ENCODE measurements at places on chromosomes 2 and 18.

DNA sequence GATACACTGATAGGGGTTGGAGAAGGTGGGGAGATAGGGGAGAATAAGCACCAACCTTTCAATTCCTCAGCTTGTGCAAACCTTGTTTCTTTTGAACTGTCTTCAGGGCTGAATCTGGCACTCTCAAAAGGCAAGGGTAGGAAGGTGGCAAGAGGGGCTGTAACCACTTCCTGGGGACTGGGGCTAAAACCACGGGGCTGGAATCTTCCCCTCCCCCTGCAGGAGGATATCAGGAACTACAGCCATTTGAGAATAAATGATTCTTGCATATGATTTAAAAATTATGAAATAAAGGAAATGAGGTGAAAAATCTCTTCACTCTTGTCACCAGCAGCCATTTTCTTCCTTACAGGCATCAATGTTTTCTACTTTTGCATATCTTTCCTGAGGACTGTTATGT is 50.8 kb downstream of the ATOH8 start:
- no peak for DNase-seq

DNA sequence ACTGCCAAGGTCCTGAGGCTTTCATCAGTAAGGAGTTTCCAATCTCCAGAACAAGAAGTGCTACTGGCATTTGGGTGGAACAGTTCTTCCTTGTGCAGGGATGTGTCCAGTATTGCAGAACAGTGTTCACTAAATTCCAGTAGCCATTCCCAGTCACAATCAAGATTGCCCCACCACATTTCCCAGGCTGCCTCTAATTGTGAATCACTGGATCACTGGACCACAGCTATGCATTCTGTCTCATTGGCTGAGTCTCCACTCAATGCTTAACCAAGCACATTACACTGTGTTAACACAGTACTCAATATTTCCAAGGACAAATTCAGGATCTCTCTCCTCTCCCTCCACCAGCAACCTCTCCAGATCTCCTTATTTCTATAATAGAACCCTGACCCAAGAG is 160.2 kb upstream of the CCDC150 start:
- DNase-seq = no peak

GRCh38 chr2:209986415-209986814 is 16.0 kb upstream of the RPE start:
- no peak for DNase-seq

DNA sequence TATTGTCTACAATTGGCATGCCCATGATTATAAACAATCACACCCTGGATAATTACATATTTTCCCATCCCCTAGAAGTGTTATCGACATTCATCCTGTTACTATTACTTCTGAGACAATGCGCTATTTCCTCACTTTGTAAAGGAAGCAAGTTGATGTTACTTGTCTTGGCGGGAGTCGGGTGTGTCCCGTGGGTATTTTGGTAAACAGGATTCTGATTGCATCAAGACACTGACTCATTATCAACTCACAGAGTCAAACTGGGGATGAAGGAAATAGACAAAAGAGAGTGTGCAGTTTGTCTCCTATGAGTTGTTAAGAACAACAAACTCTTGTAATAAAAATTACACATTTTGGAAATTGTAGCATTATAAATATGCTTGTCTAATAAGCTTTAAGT is 142.7 kb downstream of the GALR1 start:
- DNase-seq = no peak

- no peak for DNase-seq
Observed at GRCh38 chr18:62914871-62915392, 199.6 kb downstream of the PHLPP1 start.

GRCh38 chr2:112891385-112891831 is 19.6 kb upstream of the IL37 start:
- no peak for DNase-seq

GRCh38 chr2:45439788-45440773 is 171.0 kb downstream of the SRBD1 start:
- DNase-seq = no peak

- DNase-seq = no peak
Observed at GRCh38 chr2:17792515-17792914, 23.7 kb upstream of the MSGN1 start.

- no peak for DNase-seq
Observed at GRCh38 chr2:29834624-29835023, 86.8 kb downstream of the ALK start.

- no peak for DNase-seq
Observed at GRCh38 chr2:23603581-23603980, 218.6 kb downstream of the KLHL29 start.

DNA sequence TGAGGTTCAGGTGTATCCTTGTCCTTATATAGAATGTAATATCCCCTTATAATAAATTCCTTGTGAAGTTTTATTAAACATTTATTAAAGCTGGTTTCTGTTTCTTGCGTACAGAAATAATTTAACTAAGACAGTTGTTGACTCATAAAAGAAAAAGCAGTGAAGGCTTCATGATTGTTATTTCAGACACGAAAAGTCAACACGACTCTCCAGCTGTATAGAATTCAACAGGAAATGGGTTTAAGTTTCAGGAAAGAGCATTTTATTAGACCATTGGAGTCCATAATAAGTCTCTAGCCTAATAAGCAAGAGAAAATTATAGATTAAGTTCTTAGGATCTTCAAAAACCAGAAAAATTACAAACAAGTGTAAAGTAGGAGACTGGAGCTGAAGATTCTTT is 62.2 kb downstream of the KCNE4 start:
- no peak for DNase-seq

- no peak for DNase-seq
Observed at GRCh38 chr2:131105950-131106801, 1.0 kb downstream of the PLEKHB2 start.

DNA sequence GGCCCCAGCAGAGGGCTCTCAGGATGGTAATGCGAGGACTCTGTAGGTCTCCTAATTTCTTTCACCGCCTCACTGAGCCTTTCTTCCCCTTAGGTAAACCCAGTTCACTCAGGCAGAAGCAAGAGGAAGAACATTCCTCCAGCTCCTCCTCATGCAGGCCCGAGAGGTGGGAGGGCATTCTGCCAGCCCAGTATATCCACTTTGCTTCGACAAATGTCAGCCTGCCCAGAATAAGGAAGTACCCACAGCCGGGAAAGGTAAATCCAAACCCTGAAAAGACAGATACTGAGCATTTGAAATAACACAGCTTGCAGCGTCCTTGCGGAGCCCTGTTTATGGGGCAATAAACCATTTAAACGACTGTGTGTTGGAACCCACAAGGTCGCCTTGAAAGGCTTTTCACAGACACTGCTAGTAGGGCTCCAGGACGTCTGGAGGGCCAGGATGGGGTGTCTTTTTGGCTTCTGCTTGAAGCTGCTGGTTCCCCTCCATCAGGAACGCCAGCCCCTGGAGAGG is 63.0 kb upstream of the STPG4 start:
- DNase-seq = no peak

DNA sequence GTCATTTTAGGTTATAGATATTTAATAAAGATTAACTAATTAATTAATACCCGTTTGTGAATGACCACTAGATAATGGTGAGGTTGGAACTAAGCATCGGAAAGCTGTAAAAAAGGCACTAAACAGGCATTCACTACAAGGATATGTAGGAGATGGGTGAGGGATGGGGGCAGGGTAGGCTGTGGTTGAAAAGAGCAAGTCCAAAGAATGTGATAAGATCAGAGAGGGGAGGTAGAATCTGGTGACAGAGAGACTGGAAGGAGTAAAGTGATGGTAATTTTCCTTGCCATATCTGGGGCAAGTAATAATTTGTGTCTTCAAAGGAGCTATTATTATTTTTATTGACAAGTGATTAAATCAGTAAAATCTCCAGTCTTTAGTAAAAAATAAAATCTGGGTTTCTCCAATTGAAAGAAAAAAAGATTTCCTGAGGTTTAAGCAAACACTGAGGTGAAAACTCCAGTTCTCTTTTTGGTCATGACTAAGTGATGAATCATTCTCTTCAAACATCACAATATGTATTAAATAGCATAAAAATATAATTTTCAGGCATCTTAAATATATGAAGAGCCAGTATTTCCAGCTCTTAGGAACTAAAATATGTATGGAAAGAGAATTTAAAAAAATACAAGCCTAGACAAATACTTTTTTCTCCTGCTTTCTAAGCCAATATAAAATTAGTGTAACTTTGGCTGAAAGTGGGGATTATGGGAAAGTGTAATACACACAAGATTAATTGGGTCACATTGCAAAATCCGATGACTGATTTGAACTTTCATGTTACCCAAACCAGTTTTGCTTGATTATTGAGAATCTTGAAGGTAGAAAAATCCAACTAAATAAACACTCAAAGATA is 259.1 kb upstream of the RBMS1 start:
- DNase-seq = no peak

DNA sequence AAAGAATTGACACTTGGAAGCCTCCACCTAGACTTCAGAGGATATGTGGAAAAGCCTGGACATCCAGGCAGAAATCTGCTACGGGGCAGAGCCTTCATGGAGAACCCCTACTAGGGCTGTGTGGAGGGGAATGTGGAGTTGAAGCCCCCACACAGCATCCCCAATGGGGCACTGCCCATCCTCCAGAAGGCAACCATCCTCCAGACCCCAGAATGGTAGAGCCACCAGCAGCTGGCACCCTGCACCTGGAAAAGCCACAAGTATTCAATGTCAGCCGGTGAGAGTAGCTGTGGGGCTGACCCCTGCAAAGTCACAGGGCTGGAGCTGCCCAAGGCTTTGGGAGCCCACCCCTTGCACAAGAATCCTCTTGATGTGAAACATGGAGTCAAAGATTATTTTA is 53.6 kb upstream of the SNTG2 start:
- DNase-seq = no peak

- DNase-seq = no peak
Observed at GRCh38 chr2:98515250-98515991, 70.8 kb downstream of the INPP4A start.

DNA sequence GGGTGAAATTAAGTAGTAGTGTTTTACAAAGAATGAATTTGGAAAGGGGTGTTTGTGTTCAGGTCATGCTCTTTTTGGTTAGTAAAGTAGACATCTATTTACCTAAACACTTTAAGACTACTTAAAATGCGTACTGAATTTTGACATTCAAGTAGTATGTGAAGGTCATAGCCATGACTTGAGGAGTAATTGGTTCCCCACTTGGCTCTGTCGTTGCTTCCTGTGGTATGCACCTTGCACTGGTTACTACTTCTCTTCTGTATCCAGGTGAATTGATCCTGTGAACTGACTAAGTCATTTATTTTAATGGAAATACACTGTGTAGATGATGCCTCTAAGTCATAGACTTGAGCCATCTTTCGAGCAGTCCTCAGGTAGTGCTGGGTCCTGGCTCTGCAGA is 97.9 kb downstream of the ITGB1BP1 start:
- no peak for DNase-seq

GRCh38 chr2:47437287-47437686 is 34.3 kb downstream of the MSH2 start:
- no peak for DNase-seq

DNA sequence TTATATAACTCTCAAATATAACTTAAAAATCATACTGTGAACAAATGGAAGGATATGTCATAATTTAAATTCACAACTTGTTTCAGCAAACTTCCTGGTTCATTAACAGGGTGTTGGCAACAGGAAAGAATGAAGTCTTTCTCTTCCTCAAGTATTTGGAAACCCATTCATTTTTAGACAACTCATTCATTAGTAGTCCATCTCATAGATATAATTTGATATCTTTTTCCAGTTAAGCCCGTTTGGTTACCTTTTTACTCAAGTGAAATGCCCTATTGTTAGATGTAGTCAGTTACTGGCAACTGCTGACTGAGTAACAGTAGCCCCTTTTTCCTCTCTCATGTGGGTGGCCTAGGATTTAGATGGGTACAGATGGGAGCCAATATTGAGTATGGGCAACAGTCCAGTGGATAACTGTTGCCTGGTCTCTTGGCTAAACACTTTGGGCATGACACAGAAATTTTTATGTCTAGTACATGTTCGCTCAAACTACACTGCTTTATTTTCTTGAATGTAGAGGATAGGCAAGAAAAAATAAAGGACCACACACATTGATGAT is 4.6 kb upstream of the UGP2 start:
- DNase-seq = no peak

GRCh38 chr2:202032846-202033316 is 774 bp upstream of the FZD7 start:
- DNase-seq = no peak

- DNase-seq = no peak
Observed at GRCh38 chr2:71786291-71787107, 333.1 kb downstream of the DYSF start.

GRCh38 chr2:85410584-85411404 is 628 bp upstream of the CAPG start:
- DNase-seq = no peak

GRCh38 chr18:64100116-64100922 is 48.6 kb downstream of the LINC00305 start:
- DNase-seq = no peak

GRCh38 chr2:16626497-16626896 is 39.1 kb downstream of the CYRIA start:
- no peak for DNase-seq

GRCh38 chr18:4847056-4847455 is 350.0 kb downstream of the AKAIN1 start:
- no peak for DNase-seq

GRCh38 chr2:185472574-185472973 is 266.0 kb upstream of the FSIP2 start:
- no peak for DNase-seq

- no peak for DNase-seq
Observed at GRCh38 chr18:28723506-28723905, 546.6 kb upstream of the CDH2 start.

- DNase-seq = no peak
Observed at GRCh38 chr2:219197388-219197787, 9.2 kb upstream of the ZFAND2B start.

DNA sequence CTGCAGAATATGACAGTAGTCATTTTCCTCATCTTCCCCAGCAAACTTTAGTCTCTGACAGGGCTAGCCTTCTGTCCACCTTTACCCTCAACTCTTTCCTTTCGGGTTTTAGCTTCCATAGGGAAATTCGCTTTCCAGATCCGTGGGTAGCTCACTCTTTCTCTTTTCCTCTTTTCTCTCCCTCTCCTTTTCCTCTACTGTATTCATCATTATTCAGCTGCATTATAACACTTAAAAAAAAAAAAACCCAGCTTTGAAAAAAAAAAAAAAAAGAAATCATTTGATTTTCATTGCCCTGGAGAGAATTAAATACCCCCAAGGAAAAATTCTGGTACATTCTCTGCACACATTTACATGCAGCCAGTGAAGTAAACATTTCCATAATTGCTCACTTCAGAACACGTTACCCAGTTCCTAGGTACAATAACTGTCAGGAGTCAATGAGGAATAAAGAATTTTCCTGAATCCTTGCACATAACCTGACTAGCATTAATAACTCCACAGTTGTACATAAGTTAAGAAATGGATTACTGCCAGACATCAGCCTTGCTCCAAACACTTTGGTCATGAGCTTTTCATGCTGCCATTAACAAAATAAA is 63.5 kb downstream of the ZNF521 start:
- DNase-seq = no peak

GRCh38 chr18:36942264-36942663 is 113.3 kb downstream of the KIAA1328 start:
- DNase-seq = no peak

GRCh38 chr18:12586956-12587355 is 71.0 kb downstream of the SPIRE1 start:
- no peak for DNase-seq

All from T follicular helper cell (primary cell).